ENCODE measurements at places on chromosomes 2 and 18. TPM values are rescaled to one million over a fixed set of nuclear protein-coding genes. Genes with fewer than 3 reads are reported as not detected.

RUFY4 gene
- not detected for polyA plus RNA-seq

- H3K4me1 ChIP-seq, result peaks cover 8% of the 10 kb centered on the region
- H3K27me3 ChIP-seq, result no peaks in the 10 kb centered on the region
- no peak overlapping the region for H3K4me3 ChIP-seq
- no peak for DNase-seq
- no peak overlapping the region for H3K27ac ChIP-seq
Observed at GRCh38 chr2:216004697-216005283, 8.6 kb downstream of the MREG start.

DNA sequence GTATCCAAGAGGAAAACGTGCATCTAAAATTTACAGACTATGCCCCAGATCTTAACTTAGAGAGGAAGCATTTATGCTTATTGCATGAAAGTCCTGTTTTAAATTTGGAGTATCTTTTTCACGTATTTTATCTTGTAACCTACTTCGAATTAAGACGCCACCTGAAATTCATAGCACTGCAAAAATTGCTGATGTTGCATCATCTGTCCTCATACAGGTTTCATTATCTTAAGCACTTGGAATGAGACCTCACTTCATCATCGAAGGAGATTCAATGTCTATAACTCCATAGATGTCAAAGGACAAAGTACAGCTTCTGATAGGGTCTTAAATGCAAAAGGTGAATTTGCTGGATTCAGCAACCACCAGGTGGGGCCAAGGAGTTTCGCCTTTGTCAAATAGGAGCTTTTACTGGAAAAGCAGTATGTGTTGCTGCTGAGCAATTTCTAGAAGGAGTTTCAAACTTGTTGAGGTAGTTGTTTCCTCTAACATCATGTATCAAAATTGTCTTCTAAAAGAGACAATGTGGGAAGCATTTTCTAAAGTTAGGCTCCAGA lies 106.4 kb upstream of the CCDC85A start:
- H3K36me3 ChIP-seq, result no peaks in the 10 kb centered on the region
- no peak overlapping the region for H3K27ac ChIP-seq
- no peaks in the 10 kb centered on the region for H3K4me1 ChIP-seq
- no peaks in the 10 kb centered on the region for H3K27me3 ChIP-seq
- no peak overlapping the region for H3K4me3 ChIP-seq

- no peak overlapping the region for H3K4me3 ChIP-seq
- H3K27me3 ChIP-seq, result no peaks in the 10 kb centered on the region
- H3K4me1 ChIP-seq, result peaks cover 6% of the 10 kb centered on the region
- no peak overlapping the region for H3K27ac ChIP-seq
Observed at GRCh38 chr2:177983183-177983788, 89.3 kb downstream of the PDE11A start.

DNA sequence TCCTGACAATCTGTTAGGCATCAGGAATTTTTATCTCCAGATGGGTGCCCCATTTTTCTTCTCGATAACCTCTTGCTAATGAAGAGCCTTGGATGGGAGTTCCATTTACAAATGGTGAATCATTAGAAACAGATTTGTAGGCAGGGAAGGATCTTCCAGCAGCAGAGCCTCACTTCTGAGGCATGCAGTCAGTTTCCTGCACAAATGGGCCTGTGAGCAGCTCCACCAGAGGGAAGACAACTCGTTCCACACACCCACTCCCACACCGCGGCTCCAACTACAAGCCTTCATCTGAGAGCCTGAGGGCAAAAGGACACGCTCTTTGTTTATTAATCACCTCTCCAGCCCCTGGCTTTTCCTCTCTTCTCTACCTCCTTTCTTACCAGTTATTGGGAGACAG lies 108.5 kb downstream of the CTAGE1 start:
- no peak overlapping the region for H3K27ac ChIP-seq
- H3K27me3 ChIP-seq, result peaks cover 33% of the 10 kb centered on the region
- H3K4me3 ChIP-seq, result no peak overlapping the region
- H3K36me3 ChIP-seq, result no peaks in the 10 kb centered on the region
- DNase-seq, result no peak
- H3K4me1 ChIP-seq, result no peaks in the 10 kb centered on the region

DNA sequence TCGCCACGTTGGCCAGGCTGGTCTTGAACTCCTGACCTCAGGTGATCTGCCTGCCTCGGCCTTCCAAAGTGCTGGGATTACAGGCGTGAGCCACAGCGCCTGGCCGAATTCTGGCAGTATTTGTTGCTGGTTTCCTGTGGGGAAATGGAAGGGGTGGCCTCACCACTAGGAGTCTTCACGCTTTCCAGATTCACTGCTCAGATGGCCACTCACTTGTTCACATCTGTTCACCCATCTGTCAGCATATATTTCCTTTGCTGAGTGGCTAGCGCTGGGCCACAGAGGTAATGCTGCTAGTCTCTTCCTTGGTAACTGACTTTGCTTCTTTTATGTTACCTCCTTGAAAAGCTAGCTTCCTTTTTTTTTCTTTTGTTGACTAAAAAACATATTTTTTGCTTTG lies 27.2 kb downstream of the TMEM177 start:
- peaks cover 7% of the 10 kb centered on the region for H3K4me1 ChIP-seq
- no peak for DNase-seq
- no peak overlapping the region for H3K27ac ChIP-seq
- no peak overlapping the region for H3K4me3 ChIP-seq
- no peaks in the 10 kb centered on the region for H3K27me3 ChIP-seq

All from SK-N-SH (cell line).